GM04503 (cell line): ENCODE measurements at places on chromosomes 3 and 15.

DNA sequence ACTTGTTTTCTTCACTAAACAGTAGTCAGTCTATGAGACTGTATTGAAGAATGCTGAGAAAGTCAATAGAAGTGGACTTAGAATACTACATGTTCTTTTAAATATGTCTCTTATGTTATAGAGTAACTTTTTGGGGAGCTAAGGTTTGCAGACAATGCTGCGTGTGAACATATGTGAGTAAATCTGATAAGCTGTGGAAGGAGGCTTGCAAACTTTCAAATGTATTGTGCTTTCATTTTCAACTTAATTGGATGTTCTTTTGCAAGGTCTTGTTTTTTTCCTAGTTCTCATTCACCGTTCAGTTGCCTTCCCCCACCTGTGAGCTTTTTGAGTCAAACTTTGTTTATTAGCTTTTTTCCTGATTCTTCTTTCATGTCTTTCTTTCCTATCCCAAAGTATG, 176.2 kb downstream of the LPP start:
- DNase-seq, result no peak

DNA sequence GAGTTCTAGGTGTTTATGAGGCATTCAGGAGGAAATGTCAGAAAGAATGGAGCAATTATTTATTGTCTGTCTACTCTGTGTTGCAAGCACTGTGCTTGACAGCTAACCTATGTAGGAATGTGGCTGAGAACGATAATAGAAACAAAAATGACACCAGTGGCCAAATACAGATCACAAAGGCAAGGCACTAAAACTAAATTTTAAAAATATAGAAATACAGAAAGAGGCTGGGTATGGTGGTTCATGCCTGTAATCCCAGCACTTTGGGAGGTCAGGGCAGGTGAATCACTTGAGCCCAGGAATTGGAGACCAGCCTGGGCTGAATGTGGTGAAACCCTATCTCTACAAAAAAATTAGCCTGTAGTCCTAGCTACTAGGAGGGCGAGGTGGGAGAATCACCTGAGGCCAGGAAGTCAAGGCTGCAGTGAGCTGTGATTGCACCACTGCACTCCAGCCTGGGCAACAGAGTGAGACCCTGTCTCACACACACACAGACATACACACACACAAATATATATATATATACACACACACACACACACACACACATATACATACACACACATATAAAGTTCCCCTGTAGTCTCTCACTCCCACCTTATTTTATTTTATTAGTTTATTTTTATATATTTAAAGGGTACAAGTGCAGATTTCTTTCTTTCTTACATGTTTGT, 6.0 kb downstream of the PRKCI start:
- no peak for DNase-seq

DNA sequence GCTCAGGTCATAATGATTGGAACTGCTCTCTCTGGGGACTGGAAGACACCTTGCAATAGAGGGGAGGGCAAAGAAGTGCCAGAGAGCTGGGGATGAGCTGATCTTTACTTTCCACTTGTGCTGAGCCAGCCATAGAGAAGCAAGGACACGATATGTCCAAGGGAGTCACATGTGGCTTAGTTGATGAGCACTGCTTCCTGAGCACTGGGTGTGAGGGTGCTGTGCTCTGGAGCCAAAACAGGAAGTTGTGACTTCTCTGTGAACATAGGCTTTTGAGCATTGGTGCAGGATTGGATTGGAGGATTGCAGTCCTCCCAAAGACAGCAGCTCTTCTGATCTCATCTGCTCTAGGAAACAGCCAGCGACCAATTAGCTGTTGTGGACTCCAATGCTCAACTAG, 6.7 kb downstream of the PARP14 start:
- DNase-seq, result no peak

GRCh38 chr3:183714622-183715021, 17.0 kb downstream of the YEATS2 start:
- DNase-seq, result no peak

- DNase-seq, result peak; percentile 80
Measured at GRCh38 chr3:149016669-149017541, 25.6 kb downstream of the GYG1 start.

- DNase-seq, result no peak
Measured at GRCh38 chr3:112738366-112738765, 97.4 kb upstream of the CCDC80 start.
